MM.1S (cell line): ENCODE measurements at places on chromosomes 12 and 14.

GRCh38 chr14:103563226-103563620, 463 bp downstream of the COA8 start:
- H3K27me3 ChIP-seq, result no peaks in the 10 kb centered on the region
- no peaks in the 10 kb centered on the region for H3K4me1 ChIP-seq
- peak overlapping the region; percentile 86 for H3K4me3 ChIP-seq
- no peak for DNase-seq

DNA sequence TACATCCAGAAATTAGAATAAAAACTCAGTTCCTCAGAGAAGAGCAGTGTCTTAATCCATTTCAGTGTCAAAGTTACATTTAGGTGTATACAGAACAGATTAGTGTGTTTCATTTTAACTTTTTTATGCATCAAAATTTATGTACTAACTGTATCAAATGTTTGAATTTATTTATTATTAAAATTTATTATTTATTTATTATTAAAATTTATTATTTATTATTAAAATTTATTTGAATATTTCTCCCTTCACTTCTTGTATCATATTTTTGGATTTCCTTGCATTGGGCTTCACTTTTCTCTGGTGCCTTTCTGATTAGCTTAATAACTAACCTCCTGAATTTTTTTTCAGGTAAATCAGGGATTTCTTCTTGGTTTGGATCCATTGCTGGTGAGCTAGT, 2.3 kb upstream of the TAS2R14 start:
- no peak for DNase-seq
- no peak overlapping the region for H3K27ac ChIP-seq
- peaks cover 7% of the 10 kb centered on the region; the same call in 1 of the 2 replicates for H3K4me1 ChIP-seq

- no peak overlapping the region for H3K27ac ChIP-seq
- no peaks in the 10 kb centered on the region for H3K27me3 ChIP-seq
- DNase-seq, result no peak
- H3K4me1 ChIP-seq, result no peaks in the 10 kb centered on the region
These were observed 140.3 kb downstream of the TMEM30B start for GRCh38 chr14:61140872-61141271.

DNA sequence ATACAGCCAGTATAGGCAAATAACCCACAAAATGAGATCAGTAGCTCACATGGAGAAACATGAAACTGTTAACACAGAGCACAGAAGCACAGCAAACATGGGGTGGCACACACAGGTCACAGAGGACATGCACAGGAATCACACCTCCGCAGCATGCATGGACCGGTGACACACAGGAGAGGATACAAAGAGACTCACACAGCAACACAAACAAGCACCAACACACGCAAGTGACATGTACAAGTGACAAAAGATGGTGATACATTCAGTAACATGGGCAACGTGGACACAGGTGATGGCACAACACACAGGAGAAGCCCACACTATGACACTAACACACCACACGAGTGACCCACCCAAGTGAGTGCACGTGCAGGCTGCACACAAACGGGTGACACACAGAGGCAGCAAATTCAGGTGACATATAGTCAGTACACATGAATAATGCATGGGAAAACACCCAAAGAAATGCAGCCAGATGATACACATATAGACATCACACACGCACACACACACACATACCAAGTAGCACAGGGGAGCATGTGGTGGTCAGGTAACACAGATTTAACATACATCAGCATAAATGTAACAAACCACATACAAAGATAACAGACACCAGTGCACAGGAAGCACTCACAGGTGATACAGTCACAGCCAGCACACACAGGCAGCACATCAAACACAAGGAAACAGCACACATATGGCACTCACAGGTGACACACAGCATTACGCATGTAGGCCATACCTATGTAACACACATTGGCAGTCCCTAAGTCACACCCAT, 216.0 kb upstream of the SFSWAP start:
- H3K4me1 ChIP-seq, result no peaks in the 10 kb centered on the region
- no peak overlapping the region for H3K27ac ChIP-seq

GRCh38 chr12:57455374-57456144, 452 bp downstream of the INHBE start:
- H3K27ac ChIP-seq, result no peak overlapping the region
- peak overlapping the region; percentile 62 for H3K4me3 ChIP-seq
- H3K27me3 ChIP-seq, result peaks cover 5% of the 10 kb centered on the region; the same call in 1 of the 2 replicates
- no peaks in the 10 kb centered on the region for H3K36me3 ChIP-seq

DNA sequence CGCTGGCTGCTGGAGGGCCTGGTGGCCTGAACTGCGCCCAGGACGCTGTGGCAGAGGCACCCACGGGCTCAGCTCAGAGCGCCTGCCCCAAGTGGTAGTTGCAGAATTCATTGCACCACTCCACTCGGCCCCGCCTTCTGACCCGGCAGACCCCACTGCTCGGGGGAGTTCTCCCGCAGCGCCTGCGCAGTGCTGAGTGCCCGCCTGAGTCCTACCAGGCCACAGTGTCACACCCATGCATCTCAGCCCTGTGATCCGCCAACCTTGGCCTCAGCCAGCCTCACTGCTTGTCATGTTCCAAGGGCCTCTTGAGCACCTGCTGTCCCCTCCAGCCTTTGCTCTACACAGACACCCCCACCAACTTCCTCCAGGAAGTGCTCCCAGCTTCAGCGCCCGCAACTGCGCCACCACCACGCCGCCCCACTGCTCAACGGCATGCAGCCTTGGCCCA, 12.2 kb downstream of the DEGS2 start:
- no peaks in the 10 kb centered on the region for H3K36me3 ChIP-seq
- no peaks in the 10 kb centered on the region; the same call in 1 of the 2 replicates for H3K27me3 ChIP-seq
- no peaks in the 10 kb centered on the region for H3K4me1 ChIP-seq
- H3K27ac ChIP-seq, result no peak overlapping the region

GRCh38 chr12:132812631-132813305, 15.9 kb downstream of the GOLGA3 start:
- no peak for DNase-seq
- no peaks in the 10 kb centered on the region for H3K4me1 ChIP-seq
- no peaks in the 10 kb centered on the region for H3K27me3 ChIP-seq
- no peak overlapping the region for H3K4me3 ChIP-seq

DNA sequence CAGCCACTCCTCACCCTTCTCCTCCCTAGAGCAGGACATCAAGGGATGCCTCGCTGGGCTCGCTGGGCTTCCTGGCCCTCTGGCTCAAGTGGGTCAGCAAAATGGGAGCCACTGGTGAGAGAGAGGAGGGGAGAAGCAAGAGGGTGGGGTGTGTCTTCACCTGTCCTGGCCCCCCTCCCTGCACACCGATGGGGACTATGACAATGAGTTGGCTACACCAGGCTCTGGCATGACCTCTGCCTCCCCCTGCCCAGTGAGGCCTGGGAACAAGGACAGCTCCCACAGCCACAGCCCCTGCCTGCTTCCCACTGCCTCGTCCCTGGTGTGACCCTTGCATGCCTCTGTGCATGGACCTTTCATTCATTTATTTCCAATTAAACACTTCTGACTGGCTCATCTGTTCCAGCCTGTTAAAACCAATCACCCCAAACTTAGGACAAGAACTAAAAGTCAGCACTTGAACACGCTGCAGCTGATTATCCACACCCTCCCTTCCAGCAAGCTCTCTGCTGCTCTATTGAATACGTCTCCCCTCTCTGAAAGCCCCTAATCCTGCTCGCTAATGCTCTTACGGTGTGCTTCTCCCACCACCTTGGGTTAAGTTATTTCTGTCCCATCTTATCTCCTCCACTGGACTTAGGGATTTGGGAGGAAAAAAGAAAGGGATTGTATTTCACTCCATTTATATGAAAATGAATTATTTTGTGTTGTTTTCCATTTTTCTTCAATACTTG, 5.8 kb upstream of the PPP2R5C start:
- H3K4me3 ChIP-seq, result no peak overlapping the region
- H3K27me3 ChIP-seq, result no peaks in the 10 kb centered on the region
- DNase-seq, result no peak
- no peaks in the 10 kb centered on the region for H3K4me1 ChIP-seq
- no peaks in the 10 kb centered on the region for H3K36me3 ChIP-seq
- no peak overlapping the region for H3K27ac ChIP-seq

DNA sequence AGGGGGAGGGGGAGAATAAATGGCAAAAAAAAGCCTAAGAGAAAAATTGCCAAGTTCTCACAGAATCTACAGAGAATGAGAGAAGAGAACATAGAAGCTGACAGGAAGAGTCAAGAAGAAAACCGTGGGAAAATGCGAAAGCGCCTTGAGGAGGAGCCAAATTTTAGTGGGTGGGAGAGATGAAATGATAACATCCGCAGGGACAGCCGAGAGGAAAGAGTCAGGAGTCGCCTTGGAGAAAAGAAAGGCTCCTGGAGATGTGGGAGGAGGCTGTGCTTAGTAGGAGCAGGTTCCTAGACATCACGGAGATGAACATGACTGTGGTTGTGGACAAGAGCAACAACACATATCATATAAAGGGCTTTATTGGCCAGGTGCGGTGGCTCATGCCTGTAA, 49.4 kb downstream of the PHLDA1 start:
- H3K36me3 ChIP-seq, result no peaks in the 10 kb centered on the region
- no peak overlapping the region for H3K4me3 ChIP-seq
- no peak for DNase-seq
- H3K4me1 ChIP-seq, result peaks cover 35% of the 10 kb centered on the region
- H3K27ac ChIP-seq, result no peak overlapping the region

- H3K27ac ChIP-seq, result no peak overlapping the region
- no peaks in the 10 kb centered on the region for H3K27me3 ChIP-seq
- DNase-seq, result no peak
- no peaks in the 10 kb centered on the region for H3K36me3 ChIP-seq
- H3K4me1 ChIP-seq, result no peaks in the 10 kb centered on the region
These were observed 333.2 kb upstream of the MDGA2 start for GRCh38 chr14:48008646-48009045.

GRCh38 chr14:49947506-49947905, 54.6 kb downstream of the ARF6 start:
- no peak overlapping the region for H3K27ac ChIP-seq
- no peak overlapping the region for H3K4me3 ChIP-seq

- DNase-seq, result no peak
- H3K27ac ChIP-seq, result peak overlapping the region; percentile 28; the same call in 1 of the 2 replicates
- H3K4me1 ChIP-seq, result peaks cover 22% of the 10 kb centered on the region
- H3K27me3 ChIP-seq, result no peaks in the 10 kb centered on the region
These were observed 16.3 kb downstream of the ATP5MC2 start for GRCh38 chr12:53659571-53659981.

GRCh38 chr14:93330609-93331000, 2.2 kb downstream of the BTBD7 start:
- H3K27ac ChIP-seq, result peak overlapping the region; percentile 67
- H3K4me3 ChIP-seq, result peak overlapping the region; percentile 80
- H3K4me1 ChIP-seq, result 0 out of 2 replicates have a peak, but pooled peaks cover 3% of the 10 kb centered on the region
- no peak for DNase-seq
- H3K36me3 ChIP-seq, result no peaks in the 10 kb centered on the region

DNA sequence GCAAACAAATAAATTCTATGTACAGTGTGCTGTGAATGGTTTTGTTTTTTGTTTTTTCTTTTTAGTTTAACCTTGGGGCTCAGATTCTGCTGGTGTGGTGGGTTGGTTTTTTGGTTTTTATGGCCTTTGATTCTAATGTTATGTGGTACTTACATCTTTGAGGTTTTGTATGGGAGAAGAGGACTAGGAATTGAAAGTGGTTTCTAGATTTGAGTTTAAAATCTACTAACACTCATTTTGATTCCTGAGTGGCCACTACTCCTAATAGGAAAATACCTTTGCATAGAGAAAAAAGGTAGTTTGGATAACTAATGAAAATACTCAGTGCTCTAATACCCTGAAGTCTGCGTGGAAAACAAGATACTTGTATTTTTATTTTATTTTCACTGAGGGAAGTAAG, 137.7 kb downstream of the MON2 start:
- peak overlapping the region; percentile 75 for H3K4me3 ChIP-seq
- no peak for DNase-seq
- H3K4me1 ChIP-seq, result peaks cover 25% of the 10 kb centered on the region
- no peaks in the 10 kb centered on the region for H3K36me3 ChIP-seq

DNA sequence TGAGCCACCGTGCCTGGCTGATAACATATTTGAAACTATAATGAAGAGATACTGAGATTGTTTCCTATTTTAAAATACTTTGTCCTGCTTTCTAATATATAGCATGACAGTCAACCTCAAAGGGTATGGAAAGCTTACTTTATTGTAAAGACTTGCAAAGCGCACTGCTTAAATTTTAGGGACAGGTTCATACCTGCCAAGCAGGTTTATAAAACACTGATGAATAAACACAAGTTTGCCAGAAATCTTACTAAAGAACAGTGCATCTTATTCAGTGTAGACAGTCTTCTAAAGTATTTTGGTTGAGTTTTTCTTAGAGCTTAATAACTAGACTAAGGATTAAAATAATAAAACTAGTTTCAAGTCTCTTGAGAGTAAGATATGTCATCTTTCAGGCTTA, 4.8 kb downstream of the C12orf71 start:
- H3K4me3 ChIP-seq, result no peak overlapping the region
- H3K27me3 ChIP-seq, result no peaks in the 10 kb centered on the region
- no peak overlapping the region for H3K27ac ChIP-seq
- no peak for DNase-seq
- H3K4me1 ChIP-seq, result peaks cover 11% of the 10 kb centered on the region; the same call in 1 of the 2 replicates

- H3K4me3 ChIP-seq, result no peak overlapping the region
- no peaks in the 10 kb centered on the region for H3K36me3 ChIP-seq
- no peak for DNase-seq
- no peak overlapping the region for H3K27ac ChIP-seq
These were observed 758.1 kb downstream of the MED13L start for GRCh38 chr12:115519359-115519758.
